Left cardiac atrium (tissue), 4 donors: ENCODE measurements at places on chromosomes 5 and 9. TPM values are rescaled to one million over a fixed set of nuclear protein-coding genes. Genes with fewer than 3 reads are reported as not detected.

Gene FABP6
- not detected for total RNA-seq

Gene KIAA0825
- total RNA-seq: 2.2 TPM

Gene NIPSNAP3A
- total RNA-seq: 15.4 TPM

Gene SLC6A19
- not detected for total RNA-seq

Gene PIP5K1B
- total RNA-seq: 50.1 TPM

Gene GPR150
- total RNA-seq: not detected

Gene PCDHB6
- 0.71 TPM for total RNA-seq

Gene RIGI
- total RNA-seq: 6.6 TPM

Gene BTNL3
- total RNA-seq: 0.13 TPM

Gene CER1
- not detected for total RNA-seq

Gene IFNA21
- not detected for total RNA-seq

Gene UNC13B
- total RNA-seq: 17.8 TPM

Gene CRB2
- 1.3 TPM for total RNA-seq

Gene PTGS1
- total RNA-seq: 6.0 TPM

Gene SLC25A25
- total RNA-seq: 13.7 TPM

Gene NKD2
- 4.4 TPM for total RNA-seq

Gene MYMK
- not detected for total RNA-seq

Gene TIMD4
- total RNA-seq: 0.37 TPM

Gene SPATA31E1
- total RNA-seq: not detected

Gene BTNL8
- 0.21 TPM for total RNA-seq

Gene PCDHB9
- total RNA-seq: 2.5 TPM

Gene CCL27
- total RNA-seq: not detected

Gene CEP72
- 1.4 TPM for total RNA-seq
